ENCODE measurements at places on chromosomes 2 and 18. TPM values are rescaled to one million over a fixed set of nuclear protein-coding genes. Genes with fewer than 3 reads are reported as not detected.

- no peak for DNase-seq
Measured at GRCh38 chr18:48201337-48202005, 207.7 kb downstream of the ZBTB7C start.

DNA sequence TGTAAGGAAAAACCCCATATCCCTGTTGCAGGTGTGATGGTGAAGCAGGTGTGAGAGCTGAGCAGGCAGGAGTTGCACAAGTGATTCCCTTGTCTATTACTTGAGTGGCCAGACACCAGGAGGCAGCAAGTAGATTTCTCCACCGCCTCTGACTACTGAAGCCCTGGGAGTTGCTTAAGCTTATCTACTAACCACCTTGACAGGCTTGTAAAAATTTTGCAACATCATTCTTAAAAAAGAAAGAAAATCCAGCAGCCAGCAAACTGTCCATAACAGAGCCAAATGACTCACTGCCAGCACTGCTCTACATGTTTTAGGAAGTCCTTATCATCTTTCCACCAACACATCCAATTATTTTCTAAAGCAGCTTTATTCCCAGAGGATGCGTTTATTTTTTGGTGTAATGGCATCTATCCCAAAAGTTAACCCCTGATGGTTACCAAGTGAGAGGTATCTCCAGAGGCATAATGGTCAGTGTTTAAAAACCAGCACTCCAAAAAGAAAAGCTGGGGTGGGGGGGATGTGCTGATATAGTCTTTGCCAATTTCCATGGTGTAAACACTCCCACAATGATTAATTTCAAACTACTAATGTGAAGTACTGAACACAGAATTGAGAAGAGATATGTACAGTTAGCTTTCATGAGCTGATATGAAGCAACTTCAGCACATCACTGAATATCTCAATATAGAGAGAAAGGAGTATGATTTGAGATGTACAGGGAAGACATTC is 16.3 kb upstream of the GPR39 start:
- no peak for DNase-seq

DNA sequence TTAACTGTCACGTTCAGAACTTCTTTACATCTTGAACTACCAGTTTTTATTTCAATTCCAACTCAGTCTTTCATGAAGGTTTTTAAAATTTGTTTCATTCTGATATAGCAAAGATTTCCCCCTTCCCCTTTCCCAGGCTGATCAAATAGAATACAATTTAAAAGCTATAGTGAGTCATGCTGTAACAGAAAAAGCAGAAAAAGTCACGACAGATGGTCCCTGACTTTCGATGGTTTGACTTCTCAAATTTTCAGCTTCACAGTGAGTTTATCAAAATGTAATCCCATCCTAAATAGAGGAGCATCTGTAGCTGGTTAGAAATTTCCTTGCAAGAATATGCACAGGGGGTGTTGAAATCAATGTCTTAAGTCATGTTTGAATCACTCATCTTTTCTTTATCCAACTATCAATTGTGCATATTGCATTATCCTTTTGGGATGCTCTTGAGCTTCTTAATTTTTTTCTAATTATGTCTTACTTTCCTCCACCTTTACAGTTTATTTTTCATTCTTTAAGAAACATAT is 500.3 kb downstream of the LRP1B start:
- no peak for DNase-seq

Gene MDH1B
- 2.8 TPM for total RNA-seq

DNA sequence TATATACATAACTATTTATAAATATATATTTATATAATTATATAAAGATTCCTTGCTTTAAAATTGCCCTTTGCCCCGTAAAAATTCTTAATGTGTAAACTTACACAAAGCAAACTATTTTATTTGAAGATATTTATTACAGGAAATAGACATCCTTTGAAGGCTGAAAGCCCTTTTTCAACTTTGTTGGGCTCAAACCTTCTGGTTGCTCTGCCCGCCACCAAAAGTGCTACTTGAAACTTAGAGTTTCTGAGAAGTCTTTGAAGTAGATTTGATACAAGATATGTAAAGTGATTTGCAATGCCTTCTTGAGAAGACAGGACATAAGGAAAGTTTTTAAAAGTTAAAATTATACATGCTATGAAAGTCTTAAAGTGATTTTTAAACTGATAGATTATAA is 36.6 kb upstream of the METAP1D start:
- DNase-seq = no peak

Gene TUBA3E
- total RNA-seq = not detected

GRCh38 chr18:28125051-28125450 is 51.9 kb downstream of the CDH2 start:
- DNase-seq = no peak

Gene INHBB
- 0.16 TPM for total RNA-seq

DNA sequence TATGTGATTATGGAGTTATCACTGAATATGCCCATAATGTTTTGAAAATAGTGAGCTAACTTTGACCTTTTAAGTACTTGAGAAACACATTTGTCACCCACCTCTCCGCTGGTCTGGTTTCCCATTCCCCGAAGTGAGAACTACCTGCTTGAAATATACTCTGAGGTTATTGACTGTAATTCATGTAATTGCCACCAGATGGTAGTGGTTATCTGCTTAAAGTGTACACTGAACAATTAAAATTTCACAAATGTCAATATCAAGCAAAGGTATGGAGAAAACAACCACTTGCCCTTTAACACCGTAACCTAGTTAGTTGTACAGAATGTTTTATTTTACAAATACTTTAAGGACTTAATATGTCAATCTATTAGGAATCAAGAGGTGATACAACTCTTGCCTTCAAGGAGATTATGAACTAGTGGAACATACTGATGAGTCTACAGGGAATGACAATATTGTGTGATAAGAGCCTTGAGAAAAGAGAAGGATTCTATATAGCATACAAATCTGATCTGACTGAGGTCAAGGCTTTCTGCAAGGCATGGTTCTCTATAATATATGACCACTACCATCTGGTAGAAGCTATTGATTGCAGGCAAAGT is 316.8 kb upstream of the KCNH7 start:
- DNase-seq = no peak

Gene UGT1A5
- total RNA-seq = not detected

GRCh38 chr18:76389716-76390115 is 105.3 kb downstream of the ZNF516 start:
- DNase-seq = no peak

- DNase-seq = no peak
Measured at GRCh38 chr2:191846515-191847476, at the start of gene CAVIN2. TSS of gene CAVIN2 (minus strand) at chr2:191847088. CDS start at chr2:191846925, 163 bp downstream.

Gene TMEM17
- 5.9 TPM for total RNA-seq

DNA sequence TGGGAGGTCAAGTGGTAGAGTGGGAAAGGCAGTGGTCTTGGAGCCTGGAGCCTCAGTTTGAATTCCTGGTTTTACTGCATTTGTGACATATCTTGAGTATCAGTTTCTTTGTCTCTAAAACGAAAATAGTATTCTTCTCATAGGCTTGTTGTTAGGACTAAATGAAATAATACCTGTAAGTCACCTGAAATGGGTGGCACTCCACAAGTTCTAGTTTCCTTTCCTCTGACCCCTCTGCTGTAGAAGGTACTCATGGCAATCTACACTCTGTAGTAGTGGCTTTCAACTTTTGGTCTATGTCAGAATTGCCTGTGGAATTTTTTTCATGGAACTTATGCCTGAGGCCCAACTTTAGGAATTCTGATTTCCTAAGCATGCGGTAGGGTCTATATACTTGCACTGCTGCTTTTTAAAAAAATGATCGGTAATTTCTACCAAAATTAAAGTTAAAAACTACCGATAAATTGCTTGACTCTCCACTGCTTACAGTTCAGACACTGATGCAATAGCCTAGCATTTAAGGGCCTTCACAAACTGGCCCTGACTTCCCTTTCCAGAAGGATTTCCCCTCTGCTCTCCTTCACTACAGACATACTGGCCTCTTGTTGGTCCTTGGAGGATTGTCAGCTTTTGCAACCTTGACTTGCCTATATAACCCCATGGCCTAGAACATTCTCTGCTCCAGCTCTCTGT is 47.2 kb downstream of the PLEK start:
- DNase-seq = no peak

GRCh38 chr2:126979039-126980003 is 80.6 kb downstream of the TEX51 start:
- no peak for DNase-seq

DNA sequence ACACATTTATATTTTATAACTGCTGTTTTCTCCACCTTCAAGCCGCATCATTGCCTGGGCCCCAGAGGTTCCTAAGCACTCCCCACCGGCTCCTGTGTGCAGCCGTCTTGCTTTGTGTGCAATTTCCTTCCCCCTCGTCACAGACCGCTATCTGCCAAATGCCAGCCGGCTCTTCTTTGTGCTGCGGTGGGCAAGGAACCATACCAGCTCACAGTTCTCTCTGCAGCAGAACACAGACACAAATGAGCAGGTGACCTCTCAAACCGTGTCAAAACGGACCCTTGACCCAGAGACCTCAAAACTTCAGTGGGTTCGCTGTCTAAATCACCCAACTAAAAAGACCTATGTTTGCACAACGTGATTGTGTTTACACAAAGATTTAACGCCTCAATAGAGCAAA is 58.2 kb downstream of the KLF7 start:
- DNase-seq = no peak

DNA sequence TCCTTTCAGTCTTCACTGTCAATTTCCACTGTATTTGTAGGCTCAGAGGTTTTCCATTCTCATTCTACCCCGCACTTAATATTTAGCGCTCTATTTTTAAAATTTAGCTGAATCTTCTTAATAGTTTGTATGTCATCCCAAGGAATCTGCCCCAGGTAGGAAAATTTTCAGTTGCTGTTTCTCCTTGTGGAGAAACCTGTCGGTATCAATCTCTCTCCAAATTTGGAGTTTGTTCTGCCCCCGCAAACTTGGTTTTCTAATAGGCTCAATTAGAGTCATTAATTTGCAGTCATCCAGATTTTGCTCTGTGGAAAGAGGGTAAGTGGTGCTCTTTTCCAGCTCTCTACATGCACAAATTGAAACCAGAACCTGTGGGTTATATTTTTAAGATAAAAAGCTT is 87.6 kb downstream of the DNAH6 start:
- no peak for DNase-seq

- DNase-seq = no peak
Measured at GRCh38 chr2:182379241-182379640, 47.6 kb downstream of the PDE1A start.

DNA sequence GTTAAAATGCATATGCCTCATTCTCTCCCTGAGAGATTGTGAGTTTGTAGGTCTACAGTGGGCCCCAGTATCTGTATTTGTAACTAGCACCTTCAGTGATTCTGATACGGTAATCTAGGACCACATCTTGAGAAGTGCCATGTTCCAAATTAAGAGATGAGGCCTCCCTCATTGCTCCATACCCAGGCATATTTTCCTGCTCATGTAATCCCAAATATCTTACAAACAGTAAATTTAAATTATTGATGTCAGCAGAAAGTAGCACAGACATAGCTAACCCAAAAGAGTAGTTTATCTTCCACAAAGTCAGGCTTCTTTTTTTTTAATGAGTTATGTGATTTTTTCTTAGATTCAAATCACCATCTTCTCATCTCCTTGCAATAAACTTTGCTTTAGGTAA is 263.8 kb downstream of the SETBP1 start:
- no peak for DNase-seq

DNA sequence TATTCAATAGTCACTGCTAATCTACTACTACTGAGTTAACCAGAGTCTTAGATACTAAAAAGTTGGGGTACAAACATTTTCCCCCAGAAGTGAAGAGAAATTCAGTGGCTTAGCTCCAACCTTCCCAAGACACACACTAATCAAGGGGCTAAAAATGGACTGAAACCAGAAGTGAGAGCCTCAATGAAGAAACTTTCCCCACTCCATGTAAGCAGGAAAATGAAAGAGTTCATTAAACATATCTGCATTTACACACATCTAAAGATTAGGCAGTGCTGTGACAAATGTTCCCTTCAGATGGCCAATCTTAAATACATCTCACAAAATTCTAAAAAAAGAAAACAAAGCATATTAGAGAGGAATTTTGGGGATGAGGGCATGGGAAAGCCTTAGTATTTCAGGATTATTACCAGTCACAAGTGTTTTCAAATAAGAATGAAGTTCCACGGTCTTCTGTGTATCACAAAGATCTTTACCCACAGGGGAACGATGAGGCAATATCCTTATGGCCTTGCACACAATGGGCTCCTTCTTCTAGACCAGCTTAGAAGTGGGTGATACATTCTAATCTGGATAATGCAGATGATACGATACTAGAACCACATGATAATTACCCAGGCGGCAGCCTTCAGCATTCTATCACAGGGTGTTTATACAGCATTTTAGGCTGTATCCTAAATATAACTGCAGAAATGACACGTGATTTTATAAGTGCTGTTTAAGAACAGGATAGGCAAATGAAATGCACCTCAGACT is 17.1 kb downstream of the ANKRD44 start:
- DNase-seq = no peak

GRCh38 chr2:182852090-182852489 is 14.3 kb downstream of the FRZB start:
- DNase-seq = no peak

- DNase-seq = no peak
Measured at GRCh38 chr2:173238385-173238784, 116.3 kb upstream of the CDCA7 start.

Gene COLEC11
- total RNA-seq = not detected

DNA sequence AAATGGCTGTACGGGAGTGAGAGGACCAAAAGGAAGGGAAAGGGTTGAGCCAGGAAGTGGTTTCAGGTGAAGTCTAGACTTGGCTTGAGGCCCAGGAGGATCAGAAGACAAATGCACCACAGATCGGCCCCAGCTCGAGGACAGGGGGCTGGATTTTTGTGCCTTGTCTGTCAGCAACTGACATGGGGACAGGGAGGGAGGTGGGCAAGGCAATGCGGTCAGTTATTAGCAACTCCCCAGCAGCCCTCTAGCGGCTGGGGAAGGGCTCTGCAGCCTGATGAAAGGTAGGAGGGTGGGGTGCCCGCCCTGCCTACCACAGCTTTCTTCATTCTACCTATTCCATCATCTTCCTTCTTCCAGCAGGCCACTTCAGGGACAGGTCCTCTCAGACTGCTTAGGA is 50.0 kb downstream of the CPO start:
- peak; percentile 10 for DNase-seq

- no peak for DNase-seq
Measured at GRCh38 chr2:187638840-187639239, 84.6 kb upstream of the TFPI start.
